ENCODE measurements at places on chromosomes 16 and 17.

GRCh38 chr17:66429680-66430079, 127.3 kb downstream of the PRKCA start:
- H3K4me1 ChIP-seq = no peaks in the 10 kb centered on the region
- no peak for DNase-seq
- H3K27me3 ChIP-seq = no peaks in the 10 kb centered on the region
- H3K27ac ChIP-seq = no peak overlapping the region
- no peaks in the 10 kb centered on the region for H3K36me3 ChIP-seq

- H3K36me3 ChIP-seq = peaks cover 37% of the 10 kb centered on the region
- no peak overlapping the region for H3K27ac ChIP-seq
- DNase-seq = no peak
Measured at GRCh38 chr17:76883744-76884525, 15.7 kb downstream of the MGAT5B start.

DNA sequence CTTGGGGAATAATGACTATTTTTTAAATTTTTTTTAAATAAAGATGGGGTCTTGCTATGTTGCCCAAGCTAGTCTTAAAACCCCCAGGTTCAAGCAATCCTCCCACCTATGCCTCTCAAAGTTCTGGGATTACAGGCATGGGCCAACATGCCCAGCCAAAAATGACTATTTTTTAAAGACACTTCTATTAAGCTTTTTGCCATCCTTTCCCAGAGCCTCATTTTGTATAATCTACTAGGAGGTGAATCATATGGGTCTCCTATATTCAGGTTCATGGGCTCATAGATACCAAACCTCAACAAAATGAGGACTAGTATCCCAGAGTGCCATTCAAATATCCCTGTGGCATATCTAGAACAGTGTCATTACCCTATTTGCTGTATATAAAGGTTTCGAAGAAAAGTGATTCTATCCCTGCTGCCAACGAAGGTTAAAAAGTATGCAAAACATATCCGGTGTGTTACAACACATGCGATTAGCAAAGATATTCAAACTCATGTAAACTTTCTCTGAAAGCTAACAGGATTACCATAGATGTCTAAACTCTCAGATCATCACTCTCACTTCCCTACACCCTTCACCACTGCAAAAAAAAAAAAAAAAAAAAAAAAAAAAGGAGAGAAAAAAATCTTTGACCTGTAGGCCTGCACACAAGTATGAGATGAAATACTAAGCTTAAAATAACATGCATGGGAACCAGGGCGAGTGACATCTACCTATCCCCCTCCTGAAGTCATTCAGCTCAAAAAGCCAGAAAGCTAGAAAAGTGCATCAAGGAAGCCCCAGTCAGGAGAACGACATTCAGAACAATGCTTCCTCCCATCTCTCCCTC, 23.5 kb downstream of the XPO6 start:
- no peaks in the 10 kb centered on the region for H3K27me3 ChIP-seq
- peaks cover 2% of the 10 kb centered on the region for H3K36me3 ChIP-seq
- no peak for DNase-seq
- no peaks in the 10 kb centered on the region for H3K4me1 ChIP-seq
- H3K4me3 ChIP-seq = no peak overlapping the region
- H3K27ac ChIP-seq = no peak overlapping the region

- no peak for DNase-seq
- no peak overlapping the region for H3K27ac ChIP-seq
- H3K4me3 ChIP-seq = no peak overlapping the region
- H3K4me1 ChIP-seq = no peaks in the 10 kb centered on the region
- no peaks in the 10 kb centered on the region for H3K36me3 ChIP-seq
Measured at GRCh38 chr16:70460737-70461261, 6.4 kb downstream of the FCSK start.

- no peaks in the 10 kb centered on the region for H3K27me3 ChIP-seq
- H3K36me3 ChIP-seq = peaks cover 79% of the 10 kb centered on the region
- no peak for DNase-seq
- peaks cover 3% of the 10 kb centered on the region for H3K4me1 ChIP-seq
- no peak overlapping the region for H3K27ac ChIP-seq
Measured at GRCh38 chr17:82892899-82893565, 53.2 kb upstream of the ZNF750 start.
